ENCODE measurements at places on chromosomes 12 and 14.

DNA sequence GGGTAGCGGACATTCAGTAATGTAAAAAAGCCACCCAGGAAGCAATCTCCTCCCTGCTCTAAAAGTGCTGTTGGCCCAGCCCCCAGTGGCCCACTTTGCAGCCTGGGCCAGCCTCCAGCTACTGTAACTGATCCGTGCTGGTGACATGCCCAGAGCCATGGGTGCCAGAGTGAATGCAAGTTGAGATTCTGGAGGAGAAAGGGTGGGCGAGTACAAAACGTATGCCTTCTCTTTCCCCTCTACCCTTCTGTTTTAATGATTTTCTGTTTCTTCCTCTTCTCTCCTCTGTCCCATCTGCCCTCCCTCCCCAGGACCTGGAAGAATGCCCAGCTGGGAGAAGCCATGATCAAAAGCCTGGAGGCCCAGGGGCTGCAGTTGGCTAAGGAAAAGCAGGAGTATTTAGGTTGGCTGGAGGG, 16.9 kb downstream of the PLEKHD1 start:
- no peak for DNase-seq

- no peak for DNase-seq
Measured at GRCh38 chr14:72254937-72255472, 322.8 kb downstream of the RGS6 start.

DNA sequence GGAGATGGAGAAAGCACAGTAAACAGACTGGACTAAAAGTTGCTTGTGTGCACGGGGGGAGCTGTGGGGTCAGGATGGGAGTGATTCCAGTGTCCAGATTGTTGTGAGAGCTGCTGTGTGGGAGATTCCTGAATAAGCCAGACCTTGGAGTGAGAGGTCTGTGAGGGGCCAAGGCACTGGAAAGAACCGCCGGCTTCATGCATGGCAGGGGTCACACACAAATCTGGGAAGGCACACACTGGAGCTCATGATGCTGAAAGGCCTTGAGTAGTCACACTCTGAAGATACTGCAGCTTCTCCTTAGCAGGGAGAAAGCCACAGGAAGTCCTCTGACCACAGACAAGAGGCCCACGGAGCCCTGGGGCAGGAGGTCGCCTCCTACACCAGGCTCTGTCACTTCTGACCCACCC, 23.1 kb downstream of the ADCY6 start:
- no peak for DNase-seq

DNA sequence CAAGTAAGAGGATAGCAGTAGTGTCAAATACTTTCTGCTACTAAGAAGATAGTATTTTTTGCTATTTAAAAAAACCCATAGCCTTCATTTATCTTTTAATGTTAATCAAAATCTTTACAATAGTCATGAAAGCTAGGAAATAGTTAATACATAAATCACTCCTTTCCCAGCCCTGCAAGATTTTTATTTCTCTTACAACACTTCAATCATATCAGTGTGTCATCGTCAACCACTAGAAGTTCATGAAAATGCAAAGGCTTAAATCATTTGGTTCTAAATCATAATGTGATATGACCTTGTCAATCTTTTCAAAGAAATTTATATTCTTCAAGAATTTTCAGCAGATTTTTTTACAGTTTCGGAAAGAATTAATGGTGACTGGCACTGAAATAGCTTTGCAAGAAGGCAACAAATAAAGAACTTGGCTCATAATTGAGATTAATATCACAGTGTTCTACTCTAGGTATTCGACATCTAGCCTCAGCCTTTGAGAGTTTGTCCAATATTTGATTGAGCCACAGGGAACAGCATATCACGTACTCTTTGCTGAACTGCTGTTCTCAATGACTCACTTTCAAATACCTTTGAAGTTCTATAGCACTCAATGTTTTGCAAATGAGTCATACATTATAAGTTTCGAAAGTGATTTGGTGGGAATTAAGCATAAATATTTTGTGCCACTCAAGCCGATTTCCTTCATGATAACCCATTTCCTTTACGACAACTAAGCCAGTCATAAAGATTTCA, 384.0 kb upstream of the FOXG1 start:
- DNase-seq: peak; percentile 91

DNA sequence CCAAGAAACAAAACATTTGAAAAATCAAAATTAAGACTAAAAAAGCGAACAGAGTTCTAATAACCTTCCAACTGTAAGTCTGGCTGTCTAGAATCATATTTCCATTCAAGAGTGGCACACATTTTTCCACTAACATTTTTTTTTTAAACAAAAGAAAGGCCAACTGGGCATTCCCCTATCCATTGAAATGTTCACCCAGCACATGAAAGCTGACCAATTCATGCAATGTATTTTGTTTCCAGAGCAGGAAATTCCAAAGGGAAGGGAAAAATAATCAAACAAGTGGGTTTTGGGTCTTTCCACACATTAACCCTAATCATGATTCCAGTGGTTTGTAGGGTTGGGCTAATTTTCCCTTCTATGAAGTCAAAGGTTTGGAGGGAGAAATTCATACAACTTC, 206.5 kb downstream of the CALM1 start:
- no peak for DNase-seq

- no peak for DNase-seq
Measured at GRCh38 chr14:95208598-95208997, 51.3 kb upstream of the DICER1 start.

DNA sequence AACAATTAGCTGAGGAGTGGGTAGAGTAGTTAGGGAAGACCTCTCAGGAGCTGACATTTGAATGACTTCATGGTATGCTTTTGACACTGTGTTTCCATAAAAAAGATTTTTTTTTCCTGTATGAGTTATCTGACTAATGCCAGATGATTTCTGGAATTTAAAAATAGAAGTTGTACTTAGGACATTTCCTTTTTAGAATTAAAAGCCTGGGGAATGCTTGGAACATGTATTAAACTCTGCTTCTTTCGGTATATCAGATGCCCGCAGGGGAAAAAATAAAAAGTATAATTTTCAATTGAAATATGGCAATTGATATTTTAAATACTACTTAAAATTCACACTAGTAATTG, 41.1 kb downstream of the BRMS1L start:
- DNase-seq: no peak

- DNase-seq: no peak
Measured at GRCh38 chr12:58412461-58413060, 471.2 kb downstream of the ATP23 start.

GRCh38 chr14:104400355-104400754, 179.2 kb upstream of the C14orf180 start:
- no peak for DNase-seq

- peak; percentile 34 for DNase-seq
Measured at GRCh38 chr12:109612975-109613502, 39.4 kb downstream of the MVK start.

DNA sequence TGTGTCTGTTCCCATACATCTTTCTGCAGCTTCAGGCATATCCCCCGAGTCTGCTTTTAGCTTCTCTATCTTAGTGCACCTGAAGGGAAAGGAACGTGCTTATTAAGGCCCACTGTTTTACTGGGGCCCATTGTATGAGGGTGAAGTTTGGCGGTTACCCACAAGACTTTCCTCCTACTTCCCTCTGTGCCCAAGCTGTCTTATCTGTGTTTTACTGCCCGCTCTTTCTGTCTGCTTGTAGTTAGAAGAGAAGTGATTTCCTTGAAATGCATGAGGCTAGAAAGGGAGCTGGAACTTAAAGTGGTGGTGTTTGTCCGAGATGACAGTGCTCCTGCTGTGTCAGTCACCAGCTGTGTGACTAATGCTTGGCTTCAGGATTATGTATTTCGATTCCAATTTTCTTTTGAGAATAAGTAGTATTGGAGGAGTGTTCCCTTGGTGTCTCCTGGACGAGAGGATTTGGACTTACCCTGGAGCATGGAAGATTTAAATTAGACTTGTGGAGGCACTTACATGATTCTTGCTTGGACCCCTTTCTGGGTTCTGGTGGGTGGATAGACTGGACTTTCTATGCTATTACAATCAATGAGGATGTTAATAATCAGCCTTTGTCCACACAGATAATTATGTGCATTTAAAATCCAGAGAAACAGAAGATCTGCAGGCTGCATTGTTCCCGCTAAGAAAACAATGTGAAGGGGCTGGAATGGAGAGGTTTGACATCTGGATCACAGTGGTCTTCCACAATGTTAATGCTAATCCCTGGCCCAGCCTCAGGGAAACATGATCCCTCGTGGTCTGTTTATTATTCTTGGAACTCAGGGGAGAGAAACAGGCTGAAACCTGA, 13.9 kb upstream of the KRT86 start:
- peak; percentile 53 for DNase-seq

- DNase-seq: peak; percentile 55
Measured at GRCh38 chr14:28661171-28661772, 105.3 kb upstream of the FOXG1 start.

- DNase-seq: no peak
Measured at GRCh38 chr12:62533087-62533754, 66.6 kb downstream of the MON2 start.

- DNase-seq: no peak
Measured at GRCh38 chr12:1504895-1505311, 89.5 kb downstream of the FBXL14 start.

- peak; percentile 8 for DNase-seq
Measured at GRCh38 chr14:78974691-78975090, 804.5 kb downstream of the NRXN3 start.

- no peak for DNase-seq
Measured at GRCh38 chr12:48966177-48966895, 5.2 kb downstream of the WNT10B start.

- DNase-seq: no peak
Measured at GRCh38 chr12:6627616-6628015, 8.1 kb downstream of the LPAR5 start.

DNA sequence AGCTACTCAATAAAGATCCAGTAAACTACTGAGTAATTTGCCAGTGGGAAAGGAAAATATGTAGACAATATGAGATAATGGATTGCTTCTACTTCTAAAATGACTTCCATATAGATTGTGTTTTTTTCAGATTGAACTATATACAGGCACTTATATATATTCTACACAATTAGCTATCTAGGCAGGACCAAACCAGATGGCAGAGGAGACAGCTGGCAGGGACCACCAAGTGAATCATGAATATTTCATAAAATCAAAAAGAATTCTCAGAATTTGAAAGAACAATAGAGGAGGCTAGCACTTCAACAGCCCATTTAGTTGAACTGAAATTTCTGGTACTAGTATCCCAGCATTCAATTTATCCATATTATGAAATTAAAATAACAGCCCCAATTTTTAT, 338.0 kb upstream of the RPL10L start:
- no peak for DNase-seq

- no peak for DNase-seq
Measured at GRCh38 chr14:68523989-68524725, 268.7 kb downstream of the ZFP36L1 start.

DNA sequence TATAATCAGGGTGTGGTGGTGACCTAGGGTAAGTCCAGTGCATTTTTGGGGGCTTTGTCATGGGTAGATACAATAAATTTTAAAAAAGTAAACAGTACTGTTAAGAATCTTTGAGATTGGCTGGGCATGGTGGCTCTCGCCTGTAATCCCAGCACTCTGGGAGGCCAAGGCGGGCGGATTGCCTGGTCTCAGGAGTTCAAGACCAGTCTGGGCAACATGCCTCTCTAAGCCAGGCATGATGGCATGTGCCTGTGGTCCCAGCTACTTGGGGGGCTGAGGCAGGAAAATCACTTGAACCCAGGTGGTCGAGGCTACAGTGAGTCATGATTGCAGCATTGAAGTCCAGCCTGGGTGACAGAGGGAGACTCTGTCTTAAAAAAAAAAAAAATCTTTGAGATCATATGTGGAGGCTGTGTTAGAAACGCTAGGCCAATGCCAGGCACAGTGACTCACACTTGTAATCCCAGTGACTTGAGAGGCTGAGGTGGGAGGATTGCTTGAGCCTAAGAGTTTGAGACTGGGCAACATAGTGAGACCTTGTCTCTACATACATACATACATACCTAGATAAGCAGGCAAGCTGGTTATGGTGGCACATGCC, 67.7 kb downstream of the PRKCH start:
- DNase-seq: peak; percentile 47

GRCh38 chr14:24367514-24368211, at the start of gene NFATC4:
Gene NFATC4 (plus strand): TSS chr14:24368184. CDS start chr14:24368341, 157 bp downstream.
- DNase-seq: peak; percentile 55

Data from MCF 10A (cell line).